Activated CD4-positive, CD25-positive, alpha-beta regulatory T cell treated with anti-CD3 and anti-CD28 coated beads, Interleukin-2, amount 50 U/mL, for 16 hours (primary cell): ENCODE measurements at places on chromosomes 2 and 18.

DNA sequence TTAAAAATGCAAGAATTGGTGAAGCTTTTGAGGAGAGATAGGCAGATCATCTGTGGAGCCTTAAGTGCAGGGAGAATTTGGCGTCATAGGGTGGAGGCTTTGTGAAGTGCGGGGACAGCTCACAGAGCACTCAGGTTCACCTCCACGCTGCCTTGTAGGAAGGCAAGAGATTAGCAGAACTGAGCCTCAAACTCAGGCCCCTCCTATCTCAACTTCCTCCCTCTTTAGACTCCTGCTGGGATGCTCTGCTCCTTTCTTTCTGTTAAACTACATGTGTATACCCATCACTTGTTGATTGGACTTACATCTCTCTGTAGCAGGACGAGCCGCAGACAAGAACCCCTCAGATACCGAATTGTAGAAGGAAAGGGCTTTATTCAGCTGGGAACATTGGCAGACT lies 422.2 kb downstream of the SETBP1 start:
- DNase-seq: no peak

DNA sequence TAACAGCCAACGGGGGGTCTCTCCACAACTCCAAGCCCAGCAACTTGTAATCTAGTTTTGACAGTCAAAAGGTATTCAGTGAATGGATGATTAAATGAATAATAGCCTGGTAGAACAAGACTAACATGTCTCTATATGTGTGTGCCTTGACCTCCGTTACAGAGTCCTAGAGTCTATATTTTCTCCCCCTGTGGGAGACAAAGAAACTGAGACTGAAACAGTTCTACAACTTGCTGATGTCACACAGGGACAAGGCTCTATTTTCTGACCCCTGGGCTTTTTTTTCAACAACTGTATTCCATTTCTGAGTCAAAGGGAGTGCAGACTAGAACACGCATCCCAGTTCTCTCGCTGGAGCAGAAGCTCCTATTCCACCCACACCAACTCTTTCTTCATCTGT lies 223.6 kb upstream of the AGAP1 start:
- no peak for DNase-seq

GRCh38 chr2:216056739-216057138 lies 24.9 kb downstream of the PECR start:
- DNase-seq: no peak

GRCh38 chr2:13968811-13969210 lies 663.7 kb upstream of the LRATD1 start:
- no peak for DNase-seq

DNA sequence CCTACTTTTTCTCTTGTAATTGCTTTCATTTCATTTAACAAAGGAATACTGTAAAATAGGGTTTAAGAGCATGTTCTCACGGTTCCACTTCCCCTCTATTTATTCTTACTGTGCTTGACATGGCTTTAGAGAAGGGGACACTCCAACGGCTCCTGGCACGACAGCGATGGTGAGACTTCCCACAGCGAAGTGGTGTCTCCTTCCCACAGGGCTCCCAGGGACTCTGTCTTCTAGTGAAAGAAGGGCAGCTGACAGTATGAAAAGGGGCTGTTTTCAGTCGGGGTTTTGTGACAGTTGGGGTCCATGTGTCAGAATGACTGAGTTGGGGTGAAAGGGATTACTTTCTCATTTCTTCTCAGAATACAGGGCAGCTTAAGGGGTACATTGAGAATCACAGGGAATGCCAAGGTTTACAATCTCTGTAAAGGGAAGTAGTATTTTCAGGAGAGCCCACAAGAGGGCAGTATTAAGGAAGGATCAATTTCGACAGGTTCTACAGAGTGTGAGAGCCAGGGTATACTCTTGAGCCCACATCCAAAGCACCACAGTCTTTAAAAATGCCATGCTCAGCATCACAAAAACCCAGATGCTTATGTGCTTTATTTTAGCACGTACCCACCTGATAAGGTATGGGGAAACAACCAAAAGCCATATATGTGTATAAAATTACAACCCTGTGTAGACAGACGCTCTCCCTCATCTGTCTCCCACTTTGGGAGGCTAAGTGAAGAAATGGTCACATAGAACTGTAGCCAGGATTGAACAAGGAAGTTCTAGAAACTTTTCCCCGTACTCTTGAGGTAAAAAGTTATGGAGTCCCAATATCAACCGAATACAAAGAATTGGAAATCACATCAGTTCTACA lies 31.3 kb upstream of the RAPGEF4 start:
- DNase-seq: no peak

DNA sequence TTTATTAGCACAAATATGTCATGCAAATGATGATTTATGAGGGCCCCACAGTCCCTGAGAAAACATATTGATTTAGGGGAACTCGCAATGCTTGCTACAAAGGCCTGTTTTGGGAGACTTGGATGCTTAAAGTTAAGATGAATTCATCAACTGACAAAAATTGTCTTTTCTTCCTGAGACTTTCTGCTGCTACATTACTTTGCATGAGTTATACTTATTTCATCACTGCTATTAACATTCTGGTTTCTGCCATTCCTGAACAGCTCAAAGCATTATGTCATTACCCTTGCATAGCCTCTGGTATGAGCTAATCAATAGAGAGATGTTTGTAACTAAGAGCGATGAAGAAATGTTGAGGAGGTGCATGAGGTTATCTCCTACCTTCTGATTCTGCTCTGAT lies 74.4 kb downstream of the SOX11 start:
- no peak for DNase-seq

DNA sequence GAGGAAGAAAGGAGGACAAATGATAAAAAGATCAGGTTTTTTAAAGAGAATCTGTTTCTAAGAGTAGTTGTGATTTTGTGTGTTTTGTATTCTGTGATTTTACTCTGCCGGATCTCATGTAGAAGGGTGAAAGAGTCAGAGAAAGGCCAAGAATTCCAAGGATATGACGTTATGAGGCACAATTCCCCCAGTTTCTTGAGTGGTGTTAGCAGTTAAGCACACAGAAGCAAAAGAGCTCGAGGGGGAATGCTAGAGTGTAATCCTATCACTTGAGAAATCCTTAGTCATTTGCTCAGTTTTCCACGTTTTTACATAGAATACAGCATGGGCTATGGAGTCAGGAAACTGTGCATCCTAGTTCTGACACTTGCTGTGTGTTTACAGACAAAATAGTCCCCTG lies 34.8 kb downstream of the METTL4 start:
- no peak for DNase-seq

DNA sequence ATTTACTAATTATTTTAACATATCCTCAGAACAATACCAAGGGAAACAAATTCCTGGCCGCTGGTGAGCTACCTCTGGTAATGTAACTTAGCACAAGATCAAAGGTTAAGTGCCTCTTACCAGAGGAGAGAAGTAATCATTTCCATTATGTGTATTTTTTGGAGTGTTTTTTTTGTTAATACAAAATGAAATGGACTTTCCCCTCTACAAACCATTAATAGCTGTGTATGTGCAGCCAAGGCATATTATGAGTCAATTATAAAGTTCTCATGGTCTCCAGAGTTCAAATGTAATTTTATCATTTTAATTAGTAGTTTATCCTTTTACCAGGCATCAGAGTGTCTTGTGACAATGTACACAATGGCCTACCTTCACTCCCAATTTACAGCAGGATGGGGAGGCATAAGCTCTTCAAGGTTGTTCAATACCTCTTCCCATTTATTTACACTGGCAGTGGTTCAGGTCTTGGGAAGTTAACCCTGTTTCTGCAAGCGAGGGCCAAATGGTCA lies 242.2 kb downstream of the TGIF1 start:
- no peak for DNase-seq

DNA sequence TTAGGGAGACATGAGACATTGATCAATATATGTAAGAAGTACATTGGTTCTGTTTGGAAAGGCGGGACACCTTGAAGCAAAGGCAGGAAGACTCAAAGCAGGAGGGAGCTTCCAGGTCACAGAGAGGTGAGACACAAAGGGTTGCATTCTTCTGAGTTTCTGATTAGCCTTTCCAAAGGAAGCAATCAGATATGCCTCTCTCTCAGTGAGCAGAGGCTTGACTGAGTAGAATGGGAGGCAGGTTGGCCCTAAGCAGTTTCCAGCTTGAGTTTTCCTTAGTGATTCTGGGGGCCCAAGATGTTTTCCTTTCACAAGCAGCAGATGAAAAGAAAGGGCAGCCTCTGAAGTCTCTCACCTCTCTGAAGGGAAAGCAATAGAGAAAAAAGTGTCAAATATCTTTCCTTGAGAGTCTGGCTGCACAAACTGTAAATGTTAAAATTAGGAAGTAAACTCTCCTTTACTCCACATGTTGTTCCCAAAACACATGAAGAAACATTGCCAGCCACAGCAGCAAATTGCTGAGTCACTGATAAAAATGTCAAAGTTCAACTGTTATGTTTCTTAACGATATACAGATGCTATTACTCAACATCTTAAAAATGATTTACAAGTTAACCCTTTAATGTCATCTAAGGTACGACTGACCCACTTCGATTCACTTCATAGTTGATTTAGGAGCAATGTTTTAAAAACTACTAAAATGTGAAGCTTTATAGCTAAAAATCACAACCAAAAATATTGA lies 40.3 kb downstream of the CYB5A start:
- no peak for DNase-seq

- no peak for DNase-seq
Observed at GRCh38 chr2:67083951-67084350, 313.2 kb upstream of the ETAA1 start.

- DNase-seq: no peak
Observed at GRCh38 chr2:173452416-173452815, 97.7 kb downstream of the CDCA7 start.

GRCh38 chr2:166545473-166545872 lies 51.4 kb upstream of the SCN7A start:
- DNase-seq: no peak

- DNase-seq: no peak
Observed at GRCh38 chr2:188138313-188138712, 153.4 kb upstream of the GULP1 start.

GRCh38 chr2:239017491-239018098 lies 169.7 kb downstream of the TWIST2 start:
- no peak for DNase-seq

DNA sequence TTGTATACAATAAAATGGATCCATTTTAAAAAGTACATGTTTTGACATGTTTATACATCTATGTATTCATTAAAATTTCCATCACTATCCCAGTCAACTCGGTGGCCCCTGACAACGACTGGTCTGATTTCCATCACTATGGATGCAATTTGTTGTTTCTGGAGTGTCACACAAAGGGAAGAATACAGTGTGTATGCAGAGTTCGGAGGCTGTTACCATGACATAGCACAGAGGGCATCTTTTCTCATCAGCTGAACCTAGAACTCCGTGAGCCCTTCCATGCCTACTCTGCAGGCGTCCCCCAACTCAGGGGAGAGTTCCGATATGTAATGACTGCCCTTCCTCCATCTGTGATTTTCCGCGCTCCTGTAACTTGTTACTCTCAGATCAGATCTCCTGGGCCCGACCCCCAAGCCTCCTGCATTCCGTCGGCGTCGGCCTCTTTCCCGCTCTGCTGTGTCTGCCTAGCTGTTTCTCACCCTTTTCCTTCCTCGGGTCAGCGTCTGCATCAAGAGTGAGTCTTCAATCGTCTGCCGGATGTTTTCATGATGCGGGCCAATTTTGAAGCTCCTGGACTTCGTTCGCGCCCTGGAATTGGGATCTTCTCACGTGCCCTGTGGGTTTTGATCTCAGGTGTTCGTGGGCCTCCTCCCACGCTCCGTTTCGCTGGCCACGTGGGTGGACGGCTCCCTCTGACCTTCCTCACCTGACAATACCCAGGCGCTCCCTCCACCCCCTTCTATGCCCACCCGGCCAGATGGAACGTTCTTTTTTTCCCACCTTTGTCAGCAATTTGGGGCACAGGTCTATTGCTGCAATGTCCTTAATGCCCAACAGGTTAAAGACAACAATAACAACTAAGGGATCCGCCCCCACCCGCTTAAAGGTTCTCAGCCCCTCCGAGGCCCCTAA lies 161.0 kb downstream of the TWIST2 start:
- no peak for DNase-seq

DNA sequence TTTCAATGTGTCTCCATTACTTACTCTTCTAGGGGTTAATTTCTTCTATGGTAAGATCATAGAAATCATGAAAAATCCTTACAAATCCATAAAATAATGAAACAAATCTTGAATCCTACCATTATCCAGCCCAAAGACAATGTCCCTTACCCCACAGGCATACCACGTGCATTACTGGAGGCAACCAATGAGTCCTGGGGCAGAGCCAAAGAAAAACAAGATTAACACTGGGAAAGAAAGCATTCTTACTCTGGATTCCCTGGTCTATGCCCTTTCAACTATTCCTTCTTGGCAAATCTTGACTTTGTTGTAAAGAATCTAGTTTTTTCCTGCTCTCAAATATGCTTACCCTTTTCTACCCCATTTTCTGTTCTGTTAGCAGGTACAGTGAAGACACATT lies 3.1 kb upstream of the GALNT1 start:
- DNase-seq: no peak

- DNase-seq: no peak
Observed at GRCh38 chr18:7232218-7232617, 1.3 kb downstream of the LRRC30 start.

DNA sequence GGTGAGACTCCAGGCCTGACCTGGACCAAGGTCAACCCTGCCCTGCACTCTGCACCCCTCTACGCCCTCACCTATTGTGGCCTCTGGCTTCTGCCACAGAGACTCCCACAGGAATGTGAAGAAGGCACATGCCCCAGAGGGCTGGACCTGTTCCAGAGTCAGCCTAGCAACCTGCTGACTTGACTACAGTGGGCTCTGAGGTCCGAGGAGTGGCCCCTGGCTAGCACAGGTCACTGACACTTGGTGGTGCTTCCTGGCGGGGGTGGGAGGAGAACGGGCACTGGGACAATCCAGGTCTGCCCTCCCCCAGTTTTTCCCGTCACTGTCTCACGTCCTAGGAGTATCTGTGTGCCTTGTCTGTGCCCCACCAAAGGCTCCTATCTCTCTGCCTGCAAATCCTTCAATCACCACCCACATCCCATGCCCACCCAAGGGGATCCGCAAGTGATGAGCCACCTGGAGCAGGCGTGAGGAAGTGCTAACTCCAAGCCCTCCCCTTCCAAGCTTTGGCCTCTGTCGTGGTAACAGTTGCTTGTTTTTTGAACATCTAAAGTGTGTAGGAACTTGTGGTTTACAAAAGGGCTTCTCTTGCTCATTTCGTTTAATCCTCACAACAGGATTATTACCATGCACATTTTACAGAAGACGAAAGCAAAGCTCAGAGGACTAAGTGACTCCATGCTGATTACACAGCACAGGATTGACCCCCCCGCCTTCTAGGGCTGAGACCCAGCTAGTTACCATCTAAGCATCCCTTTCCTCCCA lies 86.2 kb downstream of the MCFD2 start:
- no peak for DNase-seq

- DNase-seq: no peak
Observed at GRCh38 chr2:167652401-167652800, 595.0 kb downstream of the STK39 start.

- DNase-seq: no peak
Observed at GRCh38 chr18:70296289-70296688, 7.4 kb downstream of the SOCS6 start.

GRCh38 chr2:219183151-219183772 lies 5.2 kb downstream of the RETREG2 start:
- no peak for DNase-seq

- no peak for DNase-seq
Observed at GRCh38 chr2:74021407-74021755, 36.7 kb downstream of the TET3 start.
